ENCODE measurements at places on chromosomes 11 and 22.

DNA sequence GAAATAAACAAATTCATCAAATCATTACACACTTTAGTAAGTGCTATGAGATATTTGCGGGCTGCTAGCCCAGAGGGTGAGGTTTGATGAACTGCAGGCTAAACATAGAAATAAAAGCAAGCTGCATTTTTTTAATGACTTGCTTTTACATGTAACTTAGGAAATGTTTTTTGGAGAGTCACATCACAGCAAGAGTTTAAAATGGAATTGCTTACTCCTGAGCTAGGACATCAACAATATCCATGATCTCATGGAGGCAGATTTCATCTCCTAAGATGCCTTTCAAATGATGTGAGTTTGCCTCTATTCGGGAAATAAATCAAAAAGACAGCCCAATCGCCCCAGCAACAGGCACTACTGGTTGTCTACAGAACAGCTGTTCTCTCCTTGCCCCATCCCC is 73.4 kb upstream of the CD44 start:
- no peak for DNase-seq

GRCh38 chr11:21470521-21470920 is 722.4 kb upstream of the ANO5 start:
- no peak for DNase-seq

GRCh38 chr11:70109006-70109405 is 30.9 kb downstream of the ANO1 start:
- DNase-seq: no peak

- no peak for DNase-seq
Measured at GRCh38 chr11:82631722-82632630, 101.7 kb downstream of the FAM181B start.

DNA sequence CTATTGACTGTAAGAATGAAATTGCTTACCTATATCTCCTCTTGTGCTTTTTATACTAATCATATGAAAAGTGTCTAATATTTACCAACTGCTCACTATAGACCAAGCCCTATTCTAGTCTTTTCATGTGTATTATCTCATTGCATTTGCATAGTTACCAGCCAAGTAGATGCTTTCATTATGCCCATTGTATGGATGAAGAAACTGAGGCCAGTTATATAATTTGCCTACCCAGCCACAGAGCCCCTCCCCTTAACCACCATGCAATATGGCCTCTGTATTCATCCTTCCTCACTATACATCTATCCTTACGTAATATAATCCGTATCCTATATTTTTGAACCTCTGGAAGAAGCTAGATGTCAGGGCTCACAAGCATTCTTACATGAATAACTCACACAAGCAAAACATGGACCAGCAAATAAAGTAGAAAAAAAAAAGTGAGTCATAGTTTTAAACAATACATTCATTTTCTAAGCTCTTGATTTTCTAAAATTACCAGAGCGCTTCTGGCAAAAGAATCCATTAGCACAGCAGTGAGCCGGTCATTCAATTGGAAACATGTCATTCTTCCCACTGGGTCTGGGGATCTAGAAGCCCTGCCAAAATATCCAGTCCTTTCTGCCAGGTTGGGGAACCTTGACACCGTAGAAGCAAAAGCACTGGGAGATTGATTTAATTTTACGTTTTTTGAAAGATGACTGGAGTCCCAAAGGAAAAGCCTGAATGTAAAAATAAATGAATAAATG is 80.0 kb downstream of the C11orf91 start:
- DNase-seq: peak; percentile 25

- DNase-seq: no peak
Measured at GRCh38 chr11:101331411-101331810, 201.8 kb upstream of the PGR start.
